ENCODE measurements at places on chromosomes 1 and 21. TPM values are rescaled to one million over a fixed set of nuclear protein-coding genes. Genes with fewer than 3 reads are reported as not detected.

GRCh38 chr1:219163401-219163954, 10.2 kb upstream of the LYPLAL1 start:
- no peak for DNase-seq

DNA sequence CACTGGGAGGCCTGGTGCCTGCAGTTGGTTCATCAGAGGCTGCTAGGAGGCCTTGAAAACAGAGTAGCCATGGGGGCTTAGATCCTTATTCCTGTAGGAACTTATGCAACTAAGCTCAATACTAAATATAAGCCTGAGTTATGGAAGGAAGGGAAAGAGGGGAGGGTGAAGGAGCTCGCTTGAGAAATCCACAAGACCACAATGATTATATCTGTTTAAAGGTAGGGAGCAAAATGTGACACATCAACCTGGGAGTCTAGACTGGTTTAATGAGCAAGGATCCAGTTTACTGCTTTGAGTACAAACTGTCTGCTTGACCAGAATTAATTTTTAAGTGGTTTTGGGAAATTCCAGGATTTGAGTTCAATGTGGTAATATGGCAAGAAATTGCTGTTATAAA, 20.4 kb upstream of the ANGPTL7 start:
- DNase-seq, result no peak

Gene FALEC
- not detected for total RNA-seq

DNA sequence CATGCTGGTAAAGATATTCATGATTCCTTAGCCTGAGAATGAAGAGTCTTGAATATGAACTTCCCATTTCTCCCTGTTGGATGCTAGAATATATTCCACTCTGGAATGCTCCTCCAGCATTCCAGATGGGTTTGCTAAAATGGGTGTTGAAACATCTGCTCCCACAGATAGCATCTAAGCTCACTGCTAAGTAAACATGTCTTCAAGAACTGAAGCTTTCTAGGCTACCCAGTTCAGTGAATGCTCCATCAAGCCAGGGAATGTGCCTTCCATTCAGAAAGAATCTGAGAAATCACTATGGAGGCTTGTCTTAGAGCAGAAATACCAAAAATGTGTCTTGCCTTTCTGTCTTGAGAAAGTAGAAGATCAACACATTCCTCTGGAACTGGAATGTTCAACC, 81.1 kb downstream of the TNFSF18 start:
- no peak for DNase-seq

Gene FAM151A
- not detected for total RNA-seq

Gene LENEP
- total RNA-seq, result not detected

Gene ADGRL2
- total RNA-seq, result 68.0 TPM

Gene INAVA
- 42.2 TPM for total RNA-seq

GRCh38 chr1:87134625-87135328, 193.9 kb upstream of the LMO4 start:
- DNase-seq, result no peak

Gene HUNK
- 0.74 TPM for total RNA-seq

Gene HSD3B1
- not detected for total RNA-seq

Gene REG4
- total RNA-seq, result not detected

- DNase-seq, result no peak
These were observed 213.0 kb downstream of the CAMTA1 start for GRCh38 chr1:6998267-6998666.

Measured in vagina (tissue), 2 donors.